Non-pigmented ciliary epithelial cell (primary cell): ENCODE measurements at places on chromosomes 16 and 17.

GRCh38 chr16:11183035-11183812 lies 72.8 kb downstream of the SOCS1 start:
- no peak for DNase-seq

DNA sequence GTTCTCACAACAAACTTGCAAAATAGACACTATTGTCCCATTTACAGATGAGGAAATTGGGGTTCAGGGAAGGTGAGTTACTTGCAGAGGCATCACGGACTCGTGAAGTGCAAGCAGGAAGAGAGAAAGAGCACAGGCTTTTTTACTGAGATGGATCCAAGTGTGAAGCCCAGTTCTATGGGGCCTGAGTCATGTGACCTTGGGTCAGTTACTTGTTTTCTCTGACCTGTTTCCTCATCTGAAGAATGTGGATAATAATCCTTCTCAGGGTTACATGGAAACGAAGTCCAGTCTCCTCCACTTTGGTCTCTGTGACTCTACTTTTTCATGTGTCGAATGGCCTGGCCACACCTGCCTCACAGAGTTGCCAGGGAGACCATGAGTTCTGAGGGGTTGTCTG lies 134.4 kb downstream of the SPACA3 start:
- no peak for DNase-seq

DNA sequence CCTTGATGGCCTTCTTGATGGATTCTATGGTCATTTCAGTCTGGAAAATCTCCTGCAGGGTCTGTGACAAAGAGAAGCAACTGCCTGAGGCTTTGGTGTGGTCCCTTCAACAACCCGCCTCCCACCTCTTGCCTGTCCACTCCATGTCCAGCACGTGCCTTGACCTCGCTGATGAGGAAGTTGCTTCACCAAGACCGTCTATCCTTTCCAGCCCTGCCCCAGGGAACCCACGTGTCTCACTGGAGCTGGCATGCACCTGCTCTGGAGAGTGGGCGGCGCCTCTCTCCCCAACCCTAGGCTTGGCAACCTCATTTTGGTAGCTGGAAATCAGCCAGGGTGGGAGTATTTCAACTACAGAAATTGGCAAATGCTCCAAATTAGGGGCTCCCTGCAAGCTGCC lies 32.6 kb downstream of the TEKT3 start:
- DNase-seq = no peak

GRCh38 chr17:82105882-82106687 lies 8.0 kb upstream of the FASN start:
- DNase-seq = no peak

GRCh38 chr17:21508211-21508610 lies 132.1 kb downstream of the KCNJ12 start:
- DNase-seq = no peak
